NCI-H748 treated with DMSO at 0.1 percent for 48 hours (cell line): ENCODE measurements at places on chromosomes 16 and 17.

- DNase-seq: no peak
Measured at GRCh38 chr16:48217708-48218107, 26.4 kb upstream of the LONP2 start.

DNA sequence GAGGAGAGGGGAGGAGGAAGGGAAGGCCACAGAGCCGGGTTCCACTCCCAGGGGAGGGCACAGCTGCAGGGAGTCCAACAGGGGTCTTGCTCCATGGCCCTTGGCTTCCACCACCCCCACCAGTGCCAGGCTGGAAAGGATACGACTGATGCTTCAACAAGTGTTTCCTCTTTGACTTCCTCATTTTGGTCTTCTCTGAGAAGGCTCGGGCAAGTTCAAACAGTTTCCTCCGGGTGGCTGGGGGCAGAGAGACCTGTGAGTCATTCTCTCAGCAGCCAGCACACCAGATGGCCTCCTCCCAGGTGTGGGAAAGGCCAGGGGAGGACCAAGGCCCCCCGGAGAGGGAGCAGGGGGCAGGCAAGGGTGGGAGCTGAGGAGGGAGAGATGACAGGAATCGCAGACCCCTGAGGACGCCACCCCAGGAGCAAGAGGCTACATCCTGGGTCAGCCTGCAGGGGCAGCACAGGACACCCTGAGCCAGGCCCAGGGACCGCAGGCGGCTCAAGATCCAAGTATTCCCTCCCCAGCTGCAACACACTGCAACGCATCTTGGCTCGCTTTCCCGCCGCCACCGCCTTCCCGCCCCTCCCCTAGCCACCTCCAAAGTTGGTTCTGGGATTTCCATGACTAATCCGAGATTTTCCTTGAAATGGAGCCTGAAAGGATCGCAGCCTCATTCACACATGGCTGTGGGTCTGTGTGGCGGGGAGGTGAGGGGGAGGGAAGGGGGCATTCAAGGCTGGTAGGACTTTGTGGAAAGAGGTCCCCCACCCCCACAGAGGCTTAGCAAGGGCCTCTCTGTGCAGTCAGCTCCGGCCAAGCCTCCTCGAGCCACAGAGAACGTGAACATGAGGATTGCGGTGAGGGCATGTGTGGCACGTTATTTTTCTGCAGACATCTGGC, 18.4 kb upstream of the MRPS23 start:
- no peak for DNase-seq

DNA sequence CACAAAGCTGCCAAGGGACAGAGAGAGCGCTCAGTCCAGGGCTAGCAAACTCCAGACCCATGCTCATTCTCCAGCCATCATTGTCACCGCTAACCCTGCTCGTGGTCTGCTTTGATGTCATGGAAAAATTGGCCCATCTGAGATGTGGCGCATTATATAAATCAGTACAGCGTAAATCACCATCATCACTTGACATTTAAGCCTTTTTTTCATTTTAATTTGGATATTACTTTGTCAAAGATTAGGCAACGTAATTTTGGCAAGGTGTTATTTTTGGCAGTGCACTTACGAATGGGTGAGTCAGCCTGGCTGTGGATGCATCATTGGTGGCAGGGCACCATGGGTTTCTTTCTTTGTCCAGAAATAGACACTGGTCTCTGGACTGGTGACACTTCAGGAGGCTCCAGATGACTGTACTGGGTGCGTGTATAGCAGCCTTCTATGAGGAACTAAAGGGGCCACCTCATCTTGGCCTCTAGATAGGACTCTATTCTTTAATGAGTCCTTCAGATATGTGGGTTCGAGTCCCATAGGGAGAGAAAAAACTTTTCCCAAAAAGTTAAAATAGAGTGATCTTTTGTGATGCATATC, 166.3 kb downstream of the MSI2 start:
- no peak for DNase-seq

GRCh38 chr17:75146592-75146991, 7.7 kb downstream of the JPT1 start:
- DNase-seq: no peak

- no peak for DNase-seq
Measured at GRCh38 chr16:69938981-69939820, 11.9 kb upstream of the CLEC18A start.

GRCh38 chr17:78668847-78669246, 91.7 kb upstream of the DNAH17 start:
- DNase-seq: no peak

GRCh38 chr17:40124279-40125141, 2.7 kb downstream of the MSL1 start:
- no peak for DNase-seq

- DNase-seq: no peak
Measured at GRCh38 chr17:2695961-2696760, 15.4 kb downstream of the CLUH start.

DNA sequence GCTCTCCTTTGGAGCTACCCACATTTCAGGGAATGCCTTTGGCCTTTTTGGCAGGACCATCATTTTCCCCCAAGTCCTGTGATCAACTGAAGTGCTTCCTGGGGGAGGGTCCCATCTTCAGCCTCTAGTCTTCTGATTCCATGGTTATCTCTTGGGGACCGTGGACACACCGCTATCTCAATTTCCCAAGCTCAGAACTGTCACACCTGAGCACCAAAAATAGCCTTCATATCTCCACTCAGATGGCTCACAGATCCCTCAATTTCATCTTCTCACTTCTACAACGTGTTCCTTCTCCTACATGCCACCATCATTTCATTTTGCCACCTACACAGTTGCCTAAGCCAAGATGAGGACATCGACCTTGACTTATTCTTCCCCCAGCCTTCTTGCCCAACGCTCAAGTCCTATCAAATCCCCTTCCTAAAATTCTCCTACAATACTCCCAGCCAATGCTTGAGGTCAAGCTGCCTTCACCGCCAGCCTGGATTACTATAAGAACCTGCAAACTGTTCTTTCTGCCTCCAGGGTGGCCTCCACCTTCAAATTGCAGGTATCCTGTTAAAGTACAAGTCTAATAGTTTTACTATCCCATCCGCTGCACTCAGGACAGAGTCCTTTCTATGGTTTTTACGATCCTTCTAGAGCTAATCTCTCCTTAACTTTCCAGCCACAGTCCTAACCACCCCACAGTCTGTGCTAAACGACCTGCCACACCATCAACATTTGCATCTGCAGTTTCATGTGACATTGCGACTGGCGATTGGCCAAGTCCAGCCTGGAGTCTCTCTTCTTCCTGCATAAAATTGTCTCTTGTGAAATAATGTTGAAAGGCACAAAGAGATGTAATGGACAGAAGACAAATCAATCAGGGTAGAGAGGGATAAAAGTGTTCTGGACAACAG, 6.2 kb downstream of the ATP6V0D1 start:
- DNase-seq: no peak

- no peak for DNase-seq
Measured at GRCh38 chr17:33858682-33859081, 396.4 kb upstream of the CCL2 start.

GRCh38 chr16:23145186-23145585, 4.1 kb downstream of the USP31 start:
- no peak for DNase-seq

- DNase-seq: no peak
Measured at GRCh38 chr17:17215575-17215974, 9.4 kb upstream of the PLD6 start.
